T-helper 1 cell (primary cell): ENCODE measurements at places on chromosomes 12 and 14.

- no peak for DNase-seq
Observed at GRCh38 chr12:2675776-2676175, 119.0 kb upstream of the FKBP4 start.

DNA sequence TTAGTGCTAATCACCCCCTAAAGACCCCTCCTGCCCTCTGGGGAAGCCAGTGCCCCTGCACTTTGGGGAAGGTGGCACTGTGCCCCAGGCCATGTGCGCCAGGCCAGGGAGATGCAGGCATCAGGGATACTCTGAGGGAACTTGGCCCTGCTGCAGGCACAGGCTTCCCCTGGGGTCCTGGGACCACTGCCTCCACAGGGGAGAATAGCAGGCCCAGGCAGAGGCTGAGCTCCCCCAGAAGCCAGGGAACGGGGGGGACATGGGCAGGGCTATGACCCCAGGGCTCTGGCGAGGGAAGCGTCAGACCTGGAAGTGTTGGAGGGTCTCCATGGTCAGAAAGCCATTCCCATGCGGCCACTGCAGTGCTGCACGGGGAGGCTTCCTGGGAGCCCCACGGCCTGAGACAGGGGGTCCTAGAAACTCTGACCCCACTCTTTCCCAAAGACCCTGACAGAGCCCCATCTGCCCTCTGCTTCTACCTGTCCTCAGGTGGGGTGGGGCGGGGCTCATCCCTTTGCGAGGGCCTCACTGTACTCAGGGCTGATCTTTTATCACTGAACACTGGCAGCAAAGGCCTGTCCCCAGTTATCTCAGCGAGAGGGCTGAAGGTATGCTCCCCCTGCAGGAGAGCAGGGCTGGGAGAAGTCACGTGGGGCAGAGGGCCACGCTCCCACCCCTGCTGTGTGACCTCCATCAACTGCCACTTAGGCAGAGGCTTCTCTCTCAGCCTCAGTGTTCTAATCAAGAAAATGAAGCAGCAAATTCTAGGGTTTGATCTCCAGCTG is 160.0 kb downstream of the CALM1 start:
- no peak for DNase-seq

- no peak for DNase-seq
Observed at GRCh38 chr12:93979189-93979588, 169.2 kb upstream of the PLXNC1 start.

DNA sequence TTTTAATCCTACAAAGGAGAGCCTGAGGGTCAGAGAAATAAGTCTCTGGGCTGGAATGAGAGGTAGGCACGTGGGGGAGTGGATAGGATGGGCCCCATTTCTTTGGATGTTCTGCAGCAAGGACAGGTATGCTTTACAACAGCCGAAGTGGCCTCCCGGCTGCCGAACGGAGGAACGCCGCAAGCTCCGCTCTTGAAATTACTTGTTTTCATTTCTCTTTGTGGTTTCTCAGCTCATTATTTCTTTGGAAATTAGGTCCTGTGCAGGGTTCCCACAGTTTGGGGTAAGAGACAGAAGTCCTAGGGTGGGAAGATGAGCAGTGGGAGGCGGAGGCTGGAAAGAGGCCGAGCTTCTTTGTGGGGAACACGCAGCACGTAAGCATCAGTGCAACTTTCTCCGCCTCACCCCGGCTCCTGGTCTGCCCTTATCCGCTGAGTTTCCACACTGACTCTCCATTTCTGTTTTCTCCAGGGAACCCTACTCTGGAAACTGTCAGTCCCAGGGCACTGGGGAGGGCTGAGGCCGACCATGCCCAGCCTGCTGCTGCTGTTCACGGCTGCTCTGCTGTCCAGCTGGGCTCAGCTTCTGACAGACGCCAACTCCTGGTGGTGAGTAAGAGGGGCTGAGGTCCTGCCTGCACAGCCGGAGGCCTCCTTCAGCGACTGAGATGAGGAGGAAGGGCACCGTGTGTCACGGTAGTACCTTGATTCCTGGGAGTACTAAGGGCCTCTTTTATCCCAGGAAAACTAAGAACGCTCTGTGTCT is 2.0 kb downstream of the WNT5B start:
- no peak for DNase-seq

DNA sequence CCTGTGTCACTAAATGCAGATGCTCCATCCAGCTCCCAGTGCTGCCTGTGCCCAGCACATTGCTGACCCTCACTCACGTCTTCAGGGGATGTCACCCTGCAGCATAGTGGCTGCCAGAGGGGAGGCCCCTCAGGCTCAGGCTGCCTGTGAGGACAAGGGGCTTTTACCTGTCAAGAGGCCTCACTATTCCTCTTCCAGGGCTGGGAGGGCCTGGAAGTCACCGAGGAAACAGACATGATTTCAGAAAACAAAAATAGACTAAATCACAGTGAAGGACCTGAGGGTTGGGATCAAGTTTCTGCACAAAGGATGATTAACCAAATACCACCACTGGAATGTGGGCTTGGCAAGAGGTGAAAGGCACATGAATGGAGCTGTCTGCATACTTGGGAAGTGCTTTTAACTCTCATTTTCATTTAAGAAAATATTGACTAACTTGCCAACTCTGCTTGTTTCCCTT is 1202.3 kb downstream of the BCL11B start:
- no peak for DNase-seq

DNA sequence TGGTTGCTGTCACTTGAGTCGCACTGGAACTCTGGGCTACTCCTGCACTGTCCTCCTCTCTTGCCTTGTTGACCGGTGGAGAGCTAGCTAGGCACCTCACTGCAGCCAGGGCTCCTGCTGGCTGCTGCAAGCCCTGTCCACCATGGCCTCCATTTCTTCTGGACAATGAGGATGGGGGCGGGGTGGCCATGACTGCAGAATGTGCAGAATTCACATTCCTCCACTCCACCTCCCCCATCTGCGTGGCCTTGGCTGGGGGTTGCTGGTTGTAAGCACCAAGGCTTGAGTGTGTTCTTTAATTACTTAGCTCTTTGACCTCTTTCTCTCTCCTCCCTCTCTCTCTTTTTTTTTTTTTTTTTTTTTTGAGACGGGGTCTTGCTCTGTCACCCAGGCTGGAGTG is 248.5 kb downstream of the PCNX1 start:
- no peak for DNase-seq

DNA sequence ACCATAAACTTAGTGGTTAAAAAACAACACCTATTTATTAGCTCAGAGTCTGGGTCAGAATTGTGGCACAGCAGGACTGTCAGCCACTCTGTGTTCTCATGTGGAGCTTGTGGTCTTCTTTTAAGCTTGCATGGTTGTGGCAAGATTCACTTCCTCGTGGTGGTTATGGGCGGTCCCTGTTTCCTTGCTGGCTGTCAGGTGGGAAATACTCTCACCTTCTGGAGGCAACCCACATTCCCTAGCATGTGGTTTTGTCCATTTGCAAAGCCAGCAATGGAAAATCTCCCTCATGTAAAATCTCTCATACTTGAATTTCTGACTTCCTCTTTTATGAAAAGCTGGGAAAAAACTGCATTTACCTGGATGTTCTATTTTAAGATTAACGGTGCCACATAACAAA is 229.8 kb downstream of the ALX1 start:
- DNase-seq, result no peak

- DNase-seq, result no peak
Observed at GRCh38 chr12:11773889-11774677, 124.6 kb downstream of the ETV6 start.

DNA sequence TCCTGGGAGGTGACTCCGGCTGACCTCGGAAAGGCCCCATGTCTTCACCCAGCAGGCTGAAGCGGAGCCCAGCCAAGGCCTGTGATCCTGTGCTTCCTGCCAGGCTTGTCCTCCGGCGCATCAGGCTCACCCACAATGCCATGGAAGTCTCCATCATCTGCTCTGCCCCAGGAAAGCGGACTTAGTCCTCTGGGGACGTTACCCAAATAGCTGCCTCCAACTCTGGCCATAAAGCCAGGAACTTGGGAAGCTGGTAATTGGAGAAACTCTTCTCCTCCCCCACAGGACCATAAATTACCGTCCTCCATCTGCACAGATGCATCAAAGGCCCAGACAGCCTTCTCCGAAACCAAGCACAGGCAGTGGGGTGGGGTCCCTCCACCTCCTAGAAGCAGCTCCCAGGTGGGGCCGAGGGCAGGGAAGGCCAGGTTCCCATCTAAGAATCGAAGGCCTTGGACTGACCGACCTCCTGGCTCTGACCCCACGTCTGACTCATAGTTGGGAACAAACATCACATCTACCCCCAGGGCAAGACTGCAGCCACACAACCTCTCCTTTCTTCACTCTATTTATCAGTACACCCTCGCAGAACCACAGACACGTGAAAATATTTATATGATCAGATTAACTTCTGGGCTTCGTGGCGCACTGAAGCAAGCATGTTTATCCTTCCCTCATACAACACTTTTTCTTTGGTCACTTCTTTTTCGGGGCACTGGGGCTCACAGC is 56.4 kb downstream of the PITPNM2 start:
- DNase-seq, result no peak

- DNase-seq, result no peak
Observed at GRCh38 chr14:76647697-76648298, 113.5 kb upstream of the VASH1 start.

GRCh38 chr12:88388566-88389540 is 191.4 kb downstream of the KITLG start:
- DNase-seq, result no peak

- DNase-seq, result no peak
Observed at GRCh38 chr12:14993537-14994266, 20.9 kb downstream of the PDE6H start.

DNA sequence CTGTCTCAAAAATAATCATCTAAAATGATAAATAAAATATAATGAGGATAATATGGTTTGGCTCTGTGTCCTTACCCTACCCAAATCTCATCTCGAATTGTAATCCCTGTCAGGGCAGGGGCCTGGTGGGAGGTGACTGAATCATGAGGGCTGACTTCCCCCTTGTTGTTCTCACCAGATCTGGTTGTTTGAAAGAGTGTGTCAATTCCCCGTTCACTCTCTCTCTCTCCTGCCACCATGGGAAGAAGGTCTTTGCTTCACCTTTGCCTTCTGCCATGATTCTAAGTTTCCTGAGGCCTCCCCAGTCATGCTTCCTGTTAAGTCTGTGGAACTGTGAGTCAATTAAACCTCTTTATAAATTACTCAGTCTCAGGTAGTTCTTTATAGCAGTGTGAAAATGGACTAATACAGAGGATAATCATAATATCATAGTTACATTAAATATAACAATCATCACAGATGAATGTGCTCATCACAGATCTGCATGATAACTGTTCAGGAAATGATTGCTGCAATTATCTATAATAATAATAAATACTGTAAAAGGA is 12.6 kb downstream of the EFCAB11 start:
- no peak for DNase-seq
